ENCODE measurements at places on chromosomes 2 and 18.

- DNase-seq = no peak
Measured at GRCh38 chr2:96105152-96105915, 11.0 kb downstream of the ADRA2B start.

GRCh38 chr2:64944484-64944883, 44.7 kb upstream of the SLC1A4 start:
- no peak for DNase-seq

DNA sequence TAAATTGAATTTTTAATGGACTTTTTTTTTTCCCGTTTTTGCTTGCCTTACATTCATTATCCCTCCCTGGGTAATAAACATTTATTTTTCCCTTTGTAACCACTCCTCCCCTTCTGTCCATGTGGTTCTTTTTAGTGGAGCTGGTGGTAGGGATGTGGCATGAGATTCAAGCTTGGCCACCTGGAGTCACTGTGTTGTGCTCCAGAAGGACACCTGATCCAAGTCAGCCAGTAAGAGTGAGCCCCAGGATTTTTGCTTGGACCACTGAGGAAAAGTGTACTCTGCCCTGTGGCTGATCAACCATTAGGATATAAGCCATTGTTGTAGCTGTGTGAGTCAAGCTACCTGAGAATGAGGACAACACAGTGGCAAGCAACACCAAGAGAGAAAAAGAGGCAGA, 11.1 kb upstream of the ACTR3 start:
- DNase-seq = no peak

DNA sequence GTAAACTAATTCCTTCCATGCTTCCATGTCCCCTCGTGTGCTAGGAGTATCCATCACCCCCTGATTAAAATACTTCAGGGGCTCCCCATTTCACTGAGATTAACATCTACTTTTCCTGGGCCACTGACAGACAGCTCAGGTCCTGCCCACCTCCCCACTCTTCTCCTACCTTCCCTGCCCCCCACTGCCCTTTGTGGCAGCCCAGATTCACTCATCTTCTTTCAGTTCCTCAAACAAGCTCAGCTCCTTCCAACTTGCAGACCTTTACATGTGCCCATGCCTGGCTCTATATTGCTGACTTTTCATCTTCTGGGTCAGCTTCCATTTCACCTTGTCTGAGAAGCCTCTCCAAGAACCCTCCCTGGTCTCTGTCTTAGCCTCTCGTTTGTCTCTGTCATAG, 12.0 kb downstream of the RUFY4 start:
- no peak for DNase-seq

DNA sequence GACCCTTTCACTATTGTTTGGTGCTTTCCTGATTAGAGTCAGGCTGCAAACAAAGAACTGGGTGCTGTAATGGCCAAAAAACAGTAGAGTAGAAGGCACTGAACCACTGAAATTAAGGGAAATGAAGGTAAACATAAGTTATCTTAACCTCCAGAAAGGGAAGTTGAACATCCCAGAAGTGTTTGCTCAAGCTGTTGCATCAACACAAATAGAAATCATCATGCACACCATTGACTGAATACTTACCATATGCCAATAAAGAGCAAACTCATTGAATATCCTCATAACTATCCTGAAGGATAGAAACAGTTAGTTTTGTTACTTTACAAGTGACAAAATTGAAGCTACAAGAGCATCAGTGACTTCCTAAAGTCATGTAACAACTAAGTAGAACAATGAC, 477.4 kb upstream of the CHST9 start:
- DNase-seq = no peak

DNA sequence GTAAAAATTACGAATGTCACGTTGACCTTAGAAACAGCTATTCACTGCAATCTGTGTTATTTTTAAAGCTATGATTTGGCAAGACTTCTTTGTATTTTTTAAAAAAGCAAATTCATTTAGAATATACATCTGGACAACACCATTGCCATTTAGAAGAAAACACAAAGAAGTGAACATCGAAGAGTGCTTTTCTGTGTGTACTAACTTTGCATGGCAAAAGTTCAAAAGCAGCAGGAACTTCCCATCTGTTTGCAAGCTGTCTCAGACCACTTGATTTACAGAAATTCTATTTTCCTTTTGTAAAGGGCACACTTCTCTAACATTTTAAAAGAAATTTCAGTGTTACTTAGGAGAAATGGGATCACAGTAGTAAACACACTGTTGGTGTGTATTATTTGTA, 145.9 kb downstream of the CALCRL start:
- no peak for DNase-seq

GRCh38 chr2:142190805-142191204, 60.0 kb upstream of the LRP1B start:
- DNase-seq = peak; percentile 2

- no peak for DNase-seq
Measured at GRCh38 chr18:79914614-79915160, 36.8 kb downstream of the SLC66A2 start.

GRCh38 chr2:108612153-108612513, 77.9 kb downstream of the LIMS1 start:
- no peak for DNase-seq

GRCh38 chr18:62080172-62080900, 106.5 kb downstream of the PIGN start:
- DNase-seq = no peak

DNA sequence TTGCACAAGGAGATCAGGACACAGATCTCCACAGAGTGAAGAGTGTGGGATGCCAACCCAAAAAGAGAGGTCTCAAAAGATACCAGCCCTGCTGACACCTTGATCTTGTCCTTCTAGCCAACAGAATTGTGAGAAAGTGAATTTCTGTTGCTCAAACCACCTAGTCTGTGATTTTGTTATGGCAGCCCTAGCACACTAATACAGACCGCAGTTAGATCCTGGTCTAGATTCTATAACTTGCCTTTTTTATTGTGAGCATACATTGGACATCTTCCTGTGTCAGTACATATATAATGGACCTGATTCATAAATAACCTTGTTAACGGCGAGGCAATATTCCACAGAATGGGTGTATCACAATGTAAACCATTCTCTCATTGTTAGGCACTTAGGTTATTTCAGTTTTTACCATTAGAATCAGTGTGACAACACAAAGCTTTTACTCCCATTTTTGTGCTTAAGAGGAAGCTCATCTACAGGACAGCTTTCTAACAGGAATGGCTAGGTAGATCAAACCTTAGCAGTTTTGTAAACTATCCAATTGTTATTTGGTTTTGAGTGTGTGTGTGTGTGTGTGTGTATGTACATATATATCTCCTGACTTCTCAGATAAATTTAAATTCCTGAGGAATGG, 89.0 kb downstream of the ACSL3 start:
- no peak for DNase-seq

DNA sequence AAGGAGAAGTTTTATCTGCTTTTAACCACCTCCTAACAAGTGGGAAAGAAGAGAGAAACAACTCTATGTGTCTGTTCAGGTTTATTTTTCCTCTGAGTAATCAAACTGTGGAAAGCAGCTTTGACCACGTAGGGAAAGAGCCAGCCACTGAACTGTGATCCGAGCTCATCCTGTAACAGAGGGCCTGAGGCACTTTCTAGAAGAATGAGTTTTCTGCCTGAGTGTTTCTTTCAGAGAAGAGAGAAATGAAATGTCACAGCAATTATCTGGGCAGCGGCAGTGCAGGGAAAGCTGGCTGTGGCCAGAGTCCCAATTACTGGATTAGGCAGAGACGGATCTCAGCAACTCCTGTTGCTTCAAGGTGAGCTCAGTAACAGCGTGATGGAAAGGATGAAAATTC, 151.9 kb downstream of the CD226 start:
- DNase-seq = peak; percentile 7

DNA sequence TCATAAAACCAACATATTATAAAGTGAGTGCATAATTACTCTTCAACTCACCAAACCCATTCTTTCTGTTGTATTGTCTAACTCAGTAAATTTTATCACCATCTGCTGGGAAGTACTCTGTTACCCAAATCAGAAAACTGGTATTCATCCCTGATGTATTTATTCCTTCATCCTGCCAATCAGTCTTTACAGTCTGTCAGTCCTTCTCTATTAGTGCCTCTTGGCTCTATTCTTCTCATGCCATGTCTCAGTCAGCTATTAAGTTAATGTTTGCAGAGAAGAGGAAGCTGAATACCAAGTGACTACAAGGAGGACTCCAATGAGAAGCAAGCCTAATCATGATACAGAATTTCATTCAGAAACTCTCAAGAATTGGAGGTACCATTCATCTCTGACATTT, 631.2 kb downstream of the CPS1 start:
- DNase-seq = no peak

DNA sequence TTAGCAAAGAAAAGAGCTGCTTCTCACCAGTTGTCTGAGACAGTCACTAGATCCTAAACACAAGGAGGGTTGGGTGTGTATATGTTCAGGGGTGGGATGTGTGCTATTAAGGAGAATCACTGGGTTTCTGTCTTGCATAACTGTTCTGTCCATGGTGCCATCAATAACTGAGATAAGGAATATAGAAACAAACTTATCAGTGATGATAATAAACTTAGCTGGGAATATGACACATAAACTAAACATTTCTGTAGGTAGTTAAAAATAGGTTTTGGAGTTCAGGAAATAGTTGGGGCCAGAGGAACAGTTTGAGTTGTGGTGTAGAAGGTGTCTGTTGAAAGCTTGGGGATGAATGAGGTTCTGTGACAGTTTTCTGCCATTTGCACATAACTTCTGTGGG, 17.4 kb downstream of the NAPG start:
- no peak for DNase-seq

- no peak for DNase-seq
Measured at GRCh38 chr2:128506534-128506933, 187.9 kb upstream of the HS6ST1 start.

GRCh38 chr2:168171059-168171762, 76.2 kb downstream of the STK39 start:
- no peak for DNase-seq

GRCh38 chr18:46916551-46917107, 678 bp downstream of the PIAS2 start:
- peak; percentile 30 for DNase-seq

GRCh38 chr2:69566669-69567068, 76.9 kb downstream of the AAK1 start:
- DNase-seq = no peak

GRCh38 chr18:37264956-37265355, 300.6 kb downstream of the CELF4 start:
- no peak for DNase-seq

DNA sequence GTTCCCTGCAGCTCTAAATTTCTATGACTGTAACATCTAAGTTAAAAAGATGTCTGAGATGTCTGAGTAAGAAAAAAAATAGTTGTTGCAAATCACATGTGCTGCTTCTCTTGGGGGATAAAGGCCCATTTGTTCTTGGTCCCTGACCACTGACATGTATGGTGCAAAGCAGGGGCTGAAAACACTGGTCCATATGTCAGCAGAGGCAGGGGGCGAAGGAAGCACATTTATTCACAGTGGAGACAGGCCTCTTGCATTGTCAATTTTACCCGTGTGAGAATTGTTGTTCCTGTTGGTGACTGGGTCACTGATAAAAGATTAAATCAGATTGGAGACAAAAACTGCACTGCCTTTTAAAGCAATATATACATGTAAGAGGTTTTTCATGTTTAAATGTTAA, 38.8 kb downstream of the PRKCE start:
- DNase-seq = no peak

DNA sequence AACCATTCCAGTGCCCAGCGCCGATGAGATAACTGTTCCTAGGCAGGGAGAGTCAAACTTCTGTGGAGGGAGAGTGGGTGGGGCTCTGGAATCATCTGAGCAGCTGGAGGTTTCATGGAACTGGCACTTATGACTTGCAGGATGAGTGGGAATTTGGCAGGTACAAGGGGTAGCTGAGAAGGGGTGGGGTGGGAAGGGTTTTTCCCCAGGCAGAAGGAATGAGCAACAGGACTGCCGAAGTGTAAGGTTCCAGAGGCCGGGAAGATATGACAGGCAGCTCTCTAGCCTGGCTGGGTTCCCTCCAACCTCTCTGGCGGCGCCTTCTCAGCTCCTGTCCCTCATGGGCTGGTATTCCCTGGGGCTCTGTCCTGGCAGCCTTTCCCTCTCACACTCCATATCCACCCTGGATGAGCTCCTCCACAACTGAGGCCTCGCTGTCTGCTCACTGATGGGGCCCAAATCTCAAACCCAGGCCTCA, 2.5 kb upstream of the TET3 start:
- DNase-seq = no peak

DNA sequence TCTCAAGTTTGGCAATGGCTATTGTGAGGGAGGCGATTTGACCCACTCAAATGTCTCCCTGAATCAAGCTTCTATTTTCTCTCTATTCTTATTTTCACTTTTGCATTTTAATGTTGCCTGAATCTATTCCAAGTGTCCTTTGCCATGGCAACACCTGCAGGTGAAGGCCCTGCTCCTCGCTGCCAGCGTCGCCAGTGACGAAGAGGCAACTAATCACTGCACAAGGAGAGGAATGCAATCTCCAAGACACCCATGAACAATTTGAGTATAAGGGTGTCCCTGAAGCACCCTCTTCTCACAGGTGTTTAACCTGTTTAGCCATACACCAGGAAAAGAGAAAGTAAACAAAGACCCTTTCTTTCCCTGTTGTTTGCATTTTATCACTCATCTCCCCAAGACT, 165.6 kb upstream of the VRK2 start:
- DNase-seq = no peak

Data from AG08395 (cell line).